ENCODE measurements at places on chromosomes 12 and 14.

DNA sequence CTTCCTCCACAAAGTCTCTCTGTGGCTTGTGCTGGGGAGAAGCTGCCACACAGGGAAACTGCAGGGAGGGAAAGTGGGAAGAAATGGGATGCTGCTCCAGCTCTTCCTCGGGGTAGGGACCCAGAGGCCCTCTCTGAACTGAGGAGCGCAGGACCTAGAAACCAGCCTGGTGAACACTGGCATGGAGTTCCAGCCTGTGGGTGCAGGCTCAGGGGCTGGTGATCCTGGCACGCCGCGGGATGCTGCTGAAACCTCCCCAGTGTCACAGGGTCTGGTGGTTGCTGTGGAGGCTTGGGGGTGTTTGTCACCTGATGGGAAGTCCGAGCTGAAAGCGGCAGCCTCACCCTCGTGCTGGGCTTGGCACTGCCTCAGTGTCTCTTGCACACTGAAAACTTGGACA, 5.2 kb upstream of the KRT75 start:
- no peak for DNase-seq

GRCh38 chr14:49766839-49767238, 1.1 kb upstream of the KLHDC2 start:
- no peak for DNase-seq

DNA sequence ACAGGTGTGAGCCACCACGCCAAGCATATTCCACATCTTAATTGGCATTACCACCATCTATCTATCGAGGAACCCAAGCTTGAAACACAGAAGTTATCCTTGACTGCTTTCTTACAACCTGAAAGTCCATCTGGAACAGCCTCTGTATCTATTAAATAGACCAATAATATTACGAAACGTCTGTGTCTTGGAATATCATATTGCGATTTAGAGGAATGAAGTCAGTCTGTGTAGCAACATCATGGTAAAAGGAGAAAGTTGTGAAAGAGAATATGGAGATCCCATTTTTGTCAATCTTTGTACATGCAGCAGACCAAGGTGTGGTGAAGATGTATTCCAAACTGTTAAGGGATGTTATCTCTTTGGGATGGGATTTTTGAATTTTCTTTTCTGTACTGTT, 25.8 kb upstream of the MAX start:
- DNase-seq = no peak

- no peak for DNase-seq
Measured at GRCh38 chr12:109680264-109681005, 33.2 kb upstream of the FAM222A start.

GRCh38 chr12:50070314-50071060, 13.1 kb downstream of the ASIC1 start:
- DNase-seq = peak; percentile 34

DNA sequence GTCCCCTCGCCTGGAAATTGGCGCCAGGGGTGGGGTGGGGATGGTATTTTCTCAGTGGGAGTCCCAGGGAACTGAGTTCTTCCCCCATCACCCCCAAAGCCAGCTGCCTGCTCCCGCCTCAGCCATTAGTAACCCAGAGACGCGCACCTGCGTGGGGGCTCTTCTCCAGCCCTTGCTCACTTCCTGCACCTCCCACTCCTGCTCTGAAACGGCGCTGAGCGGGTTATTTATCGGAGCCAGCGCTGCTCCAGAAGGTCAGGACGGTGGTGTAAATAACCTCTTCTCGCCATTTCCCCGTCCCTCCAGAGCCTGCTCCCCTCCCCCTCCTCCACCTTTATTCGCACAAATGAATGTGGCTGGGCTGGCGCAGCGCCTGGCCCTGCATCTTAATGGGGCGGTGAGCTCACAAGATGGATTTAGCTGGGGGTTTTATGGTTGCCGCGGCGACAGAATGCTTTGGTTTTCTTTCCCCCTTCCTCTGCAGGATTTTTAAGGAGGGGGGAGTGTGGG, 12.2 kb downstream of the GPR84 start:
- DNase-seq = no peak

- no peak for DNase-seq
Measured at GRCh38 chr12:119684711-119685369, 16.9 kb downstream of the PRKAB1 start.

DNA sequence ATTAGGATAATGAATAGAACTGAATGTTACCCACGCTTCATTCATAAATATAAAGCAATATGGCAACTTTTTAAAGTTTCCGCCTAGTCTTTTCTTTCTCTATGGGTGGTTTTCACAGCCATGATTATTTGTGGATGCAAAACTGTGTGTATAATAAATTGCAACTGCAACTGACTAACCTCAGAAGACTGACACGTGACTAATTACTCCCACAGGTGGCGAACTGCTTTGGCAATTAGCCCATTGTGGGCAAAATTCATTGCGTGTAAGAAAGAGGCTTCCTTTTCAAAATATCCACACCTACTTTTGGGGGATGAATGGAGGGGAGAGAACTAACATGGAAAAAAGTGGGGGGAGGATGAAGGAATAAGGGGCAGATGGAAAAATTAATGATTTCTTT, 79.0 kb downstream of the SLC25A21 start:
- no peak for DNase-seq

DNA sequence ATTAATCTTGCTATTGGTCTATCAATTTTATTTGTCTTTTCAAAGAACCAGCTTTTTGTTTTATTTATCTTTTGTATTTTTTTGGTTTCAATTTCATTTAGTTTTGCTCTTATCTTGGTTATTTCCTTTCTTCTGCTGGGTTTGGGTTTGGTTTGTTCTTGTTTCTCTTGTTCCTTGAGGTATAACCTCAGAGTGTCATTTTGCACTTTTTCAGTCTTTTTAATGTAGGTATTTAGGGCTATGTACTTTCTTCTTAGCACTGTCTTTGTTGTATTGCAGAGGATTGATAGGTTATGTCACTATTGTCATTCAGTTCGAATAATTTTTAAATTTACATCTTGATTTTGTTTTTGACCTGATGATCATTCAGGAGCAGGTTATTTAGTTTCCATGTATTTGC, 92.7 kb upstream of the DCD start:
- no peak for DNase-seq

- no peak for DNase-seq
Measured at GRCh38 chr14:44384093-44384492, 123.0 kb downstream of the FSCB start.

GRCh38 chr12:102376181-102376747, 104.1 kb downstream of the IGF1 start:
- DNase-seq = no peak

DNA sequence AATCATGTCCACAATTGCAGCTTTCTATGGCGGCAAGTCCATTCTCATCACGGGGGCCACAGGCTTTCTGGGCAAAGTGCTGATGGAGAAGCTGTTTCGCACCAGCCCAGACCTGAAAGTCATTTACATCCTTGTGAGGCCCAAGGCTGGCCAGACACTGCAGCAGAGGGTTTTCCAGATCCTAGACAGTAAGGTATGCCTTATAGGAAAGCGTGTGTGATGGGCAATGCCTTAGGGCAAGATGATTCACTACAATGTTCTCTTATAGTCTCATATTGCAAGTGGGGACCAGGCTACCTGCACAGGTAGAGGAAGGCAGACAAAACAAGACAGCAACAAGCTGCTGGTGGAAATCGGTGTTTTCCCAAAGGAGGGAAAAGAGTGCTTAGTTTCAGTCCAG, 110.5 kb downstream of the ERGIC2 start:
- no peak for DNase-seq

- DNase-seq = no peak
Measured at GRCh38 chr14:32611752-32612151, 282.7 kb downstream of the AKAP6 start.

DNA sequence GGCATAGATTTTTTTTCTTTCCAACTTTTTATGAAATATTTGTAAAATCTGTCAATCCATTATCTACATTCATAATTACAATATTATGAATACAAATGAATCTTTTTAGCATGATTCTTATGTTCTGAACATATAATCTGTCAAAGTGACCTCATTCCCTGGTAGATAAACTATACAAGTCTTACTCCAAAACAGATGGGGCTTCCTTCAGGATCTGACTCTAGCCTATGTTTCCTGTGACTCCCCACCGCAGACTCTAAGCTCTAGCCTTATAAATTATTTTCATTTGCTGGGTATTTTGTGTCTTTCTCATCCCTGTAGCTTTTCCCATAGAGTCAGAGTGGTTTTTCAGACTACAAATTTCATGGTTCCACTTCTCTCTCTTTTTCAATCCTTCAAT, 202.1 kb upstream of the KITLG start:
- no peak for DNase-seq

GRCh38 chr14:54617467-54617866, 50.5 kb downstream of the SAMD4A start:
- no peak for DNase-seq

Measured in T-helper 22 cell (primary cell).